Peyer's patch (tissue), 4 donors: ENCODE measurements at places on chromosomes 3 and 15. TPM values are rescaled to one million over a fixed set of nuclear protein-coding genes. Genes with fewer than 3 reads are reported as not detected.

Gene SLC6A20
- 88.3 TPM for total RNA-seq

GRCh38 chr15:50064673-50065072 is 54.4 kb downstream of the ATP8B4 start:
- H3K4me3 ChIP-seq: no peak overlapping the region
- DNase-seq: no peak
- H3K36me3 ChIP-seq: no peaks in the 10 kb centered on the region
- peaks cover 13% of the 10 kb centered on the region for H3K4me1 ChIP-seq

Gene GOLGA6L4
- total RNA-seq: 1.1 TPM

DNA sequence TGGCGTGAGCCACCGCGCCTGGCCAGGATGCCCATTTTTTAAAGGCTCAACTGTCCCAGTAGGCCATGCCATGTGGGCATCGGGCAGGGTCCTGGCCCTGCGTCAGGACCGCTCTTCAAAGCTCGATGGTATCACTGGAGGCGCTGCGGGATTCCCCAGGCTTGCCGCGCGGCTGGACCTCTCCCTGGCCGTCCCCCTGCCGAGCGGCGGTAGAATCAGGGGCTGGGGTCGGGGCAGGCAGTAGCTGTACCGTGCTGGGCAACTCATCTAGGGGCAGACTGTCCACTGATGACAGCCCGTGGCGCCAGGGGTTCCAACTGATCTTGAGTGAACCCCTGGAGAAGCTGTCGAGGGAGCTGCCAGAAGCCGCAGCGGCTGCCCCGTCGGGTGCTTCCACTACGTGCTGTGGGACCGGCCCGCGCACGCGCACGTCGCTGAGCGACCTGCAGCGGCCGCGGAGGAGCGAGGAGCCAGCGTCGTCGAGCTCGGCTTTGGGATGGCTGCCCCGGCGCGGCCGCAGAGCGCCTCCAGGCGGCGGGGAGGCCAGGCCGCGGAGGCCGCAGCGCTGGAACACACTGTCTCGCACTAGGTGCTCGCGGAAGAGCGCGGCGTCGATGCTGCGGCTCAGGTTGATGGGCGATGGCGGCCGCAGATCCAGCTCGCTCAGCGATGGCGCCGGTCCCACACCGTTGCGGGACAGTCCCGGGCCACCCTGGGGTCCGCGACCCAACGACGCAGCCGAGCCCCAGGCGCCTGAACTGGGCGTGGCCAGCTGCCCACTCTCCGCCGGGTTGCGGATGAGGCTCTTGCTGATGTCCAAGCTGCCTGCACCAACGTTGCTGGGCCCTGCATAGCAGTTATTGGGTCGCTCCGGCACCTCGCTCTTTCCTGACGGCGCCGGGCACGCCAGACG is 5.8 kb downstream of the PRRT3 start:
- no peaks in the 10 kb centered on the region for H3K27me3 ChIP-seq
- H3K4me1 ChIP-seq: peaks cover 3% of the 10 kb centered on the region
- peak overlapping the region; percentile 84 for H3K27ac ChIP-seq

Gene FOXL2
- not detected for total RNA-seq

Gene SNX22
- total RNA-seq: 13.2 TPM

GRCh38 chr15:70741107-70741531 is 22.2 kb downstream of the UACA start:
- no peak overlapping the region for H3K4me3 ChIP-seq
- peak; percentile 65 for DNase-seq
- H3K27ac ChIP-seq: peak overlapping the region; percentile 67
- no peaks in the 10 kb centered on the region for H3K36me3 ChIP-seq

- H3K36me3 ChIP-seq: no peaks in the 10 kb centered on the region
- no peaks in the 10 kb centered on the region for H3K4me1 ChIP-seq
- H3K27ac ChIP-seq: no peak overlapping the region
- H3K27me3 ChIP-seq: no peaks in the 10 kb centered on the region
Observed at GRCh38 chr3:105584003-105584790, 217.5 kb downstream of the ALCAM start.

- DNase-seq: no peak
- peaks cover 19% of the 10 kb centered on the region for H3K4me1 ChIP-seq
- H3K27me3 ChIP-seq: no peaks in the 10 kb centered on the region
- peak overlapping the region; percentile 75 for H3K4me3 ChIP-seq
- H3K27ac ChIP-seq: peak overlapping the region; percentile 92
- H3K36me3 ChIP-seq: no peaks in the 10 kb centered on the region
Observed at GRCh38 chr15:40471808-40472150, 995 bp downstream of the CHST14 start.

- H3K27ac ChIP-seq: no peak overlapping the region
- H3K36me3 ChIP-seq: no peaks in the 10 kb centered on the region
- DNase-seq: no peak
Observed at GRCh38 chr3:147915057-147915456, 505.9 kb downstream of the ZIC1 start.

DNA sequence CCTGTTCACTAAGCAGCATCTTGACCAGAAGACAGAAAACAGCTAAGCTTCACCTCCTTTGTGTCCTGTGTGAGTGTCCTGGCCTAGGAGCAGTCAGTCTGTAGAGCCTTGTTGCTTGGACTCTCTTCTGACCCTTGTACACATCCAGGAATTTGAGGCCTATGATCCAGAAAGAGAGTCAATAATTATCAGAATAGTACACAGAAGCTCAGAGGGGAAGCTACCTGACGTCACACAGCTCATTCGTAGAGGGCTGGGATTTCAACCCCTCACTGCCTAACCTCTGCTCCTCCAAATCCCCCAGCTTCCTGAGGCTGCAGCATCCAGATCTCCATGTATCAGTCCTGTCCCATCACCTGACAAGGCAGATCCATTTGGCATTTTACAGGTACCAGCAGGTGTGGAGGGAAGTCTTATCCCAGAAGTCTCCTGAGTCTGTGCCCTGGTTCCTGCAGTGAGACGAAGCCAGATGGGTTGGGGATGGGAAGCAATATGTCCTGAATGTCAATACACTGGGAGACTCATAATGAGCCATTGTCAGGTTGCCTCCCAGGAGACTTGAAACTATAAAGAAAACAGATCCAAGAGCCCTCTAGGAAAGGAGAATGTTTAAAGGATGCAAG is 203.1 kb downstream of the MINAR1 start:
- H3K36me3 ChIP-seq: no peaks in the 10 kb centered on the region
- H3K4me3 ChIP-seq: no peak overlapping the region
- no peak overlapping the region for H3K27ac ChIP-seq
- no peaks in the 10 kb centered on the region for H3K4me1 ChIP-seq

Gene GPR62
- total RNA-seq: not detected

- peak overlapping the region; percentile 67 for H3K27ac ChIP-seq
- peak; percentile 26 for DNase-seq
- no peaks in the 10 kb centered on the region for H3K36me3 ChIP-seq
- H3K4me1 ChIP-seq: no peaks in the 10 kb centered on the region
- H3K4me3 ChIP-seq: no peak overlapping the region
Observed at GRCh38 chr3:66302288-66302687, 81.5 kb downstream of the SLC25A26 start.

DNA sequence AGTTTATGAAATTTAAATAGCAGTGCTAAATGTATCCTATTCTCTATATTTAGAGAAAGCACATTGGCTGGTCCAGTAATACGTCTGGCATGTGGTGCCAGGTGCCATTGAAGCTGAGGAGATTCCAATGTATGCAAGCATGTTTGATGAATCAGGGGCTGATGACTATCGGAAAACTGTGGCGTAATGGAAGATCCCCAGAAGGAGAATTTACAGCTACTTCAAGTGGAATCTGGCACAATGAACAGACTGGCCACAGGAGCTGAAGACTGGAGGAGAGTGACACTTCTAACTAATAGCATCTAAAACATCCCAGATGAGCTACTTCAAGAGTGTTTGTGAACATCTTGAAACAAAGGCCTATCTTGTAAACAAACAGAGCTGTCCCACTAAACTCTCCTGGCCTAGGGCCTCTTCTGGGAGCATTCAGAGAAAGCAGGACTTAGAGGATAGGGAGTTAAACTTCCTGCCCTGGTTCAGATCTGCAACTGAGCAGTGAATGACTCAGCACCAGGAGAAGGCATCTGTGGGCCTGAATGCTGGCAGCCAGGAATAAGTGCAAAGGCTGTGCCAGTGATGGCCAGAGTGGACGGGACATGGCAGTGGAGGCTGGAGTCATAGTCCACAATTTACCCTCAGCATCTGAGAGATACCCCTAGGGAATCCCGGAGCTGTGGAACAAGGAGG is 15.2 kb upstream of the ACTC1 start:
- H3K27ac ChIP-seq: no peak overlapping the region
- DNase-seq: no peak
- H3K4me1 ChIP-seq: no peaks in the 10 kb centered on the region
- no peak overlapping the region for H3K4me3 ChIP-seq
- no peaks in the 10 kb centered on the region for H3K36me3 ChIP-seq
- no peaks in the 10 kb centered on the region for H3K27me3 ChIP-seq

Gene RETNLB
- 10.2 TPM for total RNA-seq

DNA sequence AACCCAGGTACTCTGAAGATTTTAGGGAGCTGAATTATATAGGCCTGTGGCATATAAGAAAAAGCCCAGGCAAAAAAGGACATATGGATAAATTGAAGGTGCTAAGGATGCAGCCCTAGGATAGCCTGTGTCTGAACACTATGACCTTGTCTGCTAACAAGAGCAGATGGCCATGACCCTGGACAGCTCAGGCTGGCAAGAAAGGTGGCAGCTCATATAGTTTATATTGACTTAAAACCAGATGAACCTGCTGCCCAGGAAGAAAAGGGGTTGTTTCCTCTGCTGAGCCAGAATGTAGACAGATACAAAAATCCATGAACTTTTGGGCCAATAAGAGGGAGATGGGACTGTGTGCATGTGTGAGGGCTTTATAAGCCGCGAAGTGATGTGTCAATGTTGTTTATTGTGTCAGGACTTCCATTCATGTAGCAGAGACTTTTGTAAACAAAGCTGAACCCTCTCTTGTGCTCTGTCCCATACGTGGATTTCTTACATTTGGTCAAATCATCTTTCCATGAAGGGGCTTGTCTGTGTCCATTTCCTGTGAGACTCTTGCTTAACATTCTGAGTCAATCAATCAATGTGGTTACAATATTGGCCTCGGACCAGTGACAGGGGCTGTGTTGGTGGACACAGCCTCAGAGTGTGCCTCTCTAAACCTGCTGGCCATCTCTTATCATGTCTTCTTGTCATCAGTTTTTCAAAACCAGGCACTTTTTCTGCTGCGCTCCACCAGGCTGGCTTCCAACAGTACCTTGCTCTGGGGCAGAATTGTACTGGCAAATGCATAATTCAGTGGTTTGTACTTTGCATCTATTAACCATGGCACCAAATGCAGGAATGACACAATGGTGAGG is 321.2 kb downstream of the WDR72 start:
- no peaks in the 10 kb centered on the region for H3K4me1 ChIP-seq
- DNase-seq: no peak

Gene GOLGA6L9
- 7.5 TPM for total RNA-seq

GRCh38 chr3:127785711-127786265 is 36.5 kb downstream of the MGLL start:
- H3K27me3 ChIP-seq: no peaks in the 10 kb centered on the region
- H3K4me3 ChIP-seq: no peak overlapping the region
- H3K27ac ChIP-seq: peak overlapping the region; percentile 62
- H3K4me1 ChIP-seq: peaks cover 61% of the 10 kb centered on the region
- no peak for DNase-seq

- H3K27me3 ChIP-seq: no peaks in the 10 kb centered on the region
- no peak overlapping the region for H3K4me3 ChIP-seq
- no peak overlapping the region for H3K27ac ChIP-seq
- no peaks in the 10 kb centered on the region for H3K4me1 ChIP-seq
Observed at GRCh38 chr3:68943753-68944500, 11.6 kb upstream of the TAFA4 start.

DNA sequence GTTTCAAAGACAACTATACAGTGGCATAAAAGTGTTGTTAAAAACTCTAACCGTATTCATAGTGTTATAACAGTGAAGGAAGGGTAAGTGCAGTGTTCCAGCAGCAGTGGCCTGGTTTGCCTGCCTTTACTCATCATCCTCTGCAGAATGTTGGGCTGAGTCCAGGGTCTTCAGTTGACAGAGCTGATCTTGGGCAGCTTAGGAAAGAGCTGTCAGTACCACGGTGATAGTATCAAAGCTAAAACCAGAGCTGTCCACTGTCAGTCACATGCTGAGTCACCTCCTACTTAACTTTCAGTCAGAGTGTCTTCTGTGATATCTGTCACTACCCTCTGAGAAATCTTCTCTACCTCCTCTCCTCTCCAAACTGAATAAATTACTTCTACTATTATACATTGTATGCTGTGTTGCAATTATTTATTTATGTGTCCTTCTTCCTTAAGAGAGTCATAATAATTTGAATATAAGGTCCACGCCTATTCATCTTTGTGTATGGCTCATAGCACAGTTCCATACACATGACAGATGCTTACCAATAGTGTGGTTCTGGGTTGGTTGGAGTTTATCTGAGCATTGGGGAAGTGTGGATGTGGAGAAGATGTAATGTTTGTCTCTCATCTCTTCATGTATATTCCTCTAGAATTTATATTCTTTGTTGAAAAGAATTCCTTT is 242.1 kb downstream of the ZIC1 start:
- no peak overlapping the region for H3K27ac ChIP-seq
- no peaks in the 10 kb centered on the region for H3K36me3 ChIP-seq
- DNase-seq: no peak

Gene APOD
- 41.3 TPM for total RNA-seq

Gene GSK3B
- total RNA-seq: 41.3 TPM

DNA sequence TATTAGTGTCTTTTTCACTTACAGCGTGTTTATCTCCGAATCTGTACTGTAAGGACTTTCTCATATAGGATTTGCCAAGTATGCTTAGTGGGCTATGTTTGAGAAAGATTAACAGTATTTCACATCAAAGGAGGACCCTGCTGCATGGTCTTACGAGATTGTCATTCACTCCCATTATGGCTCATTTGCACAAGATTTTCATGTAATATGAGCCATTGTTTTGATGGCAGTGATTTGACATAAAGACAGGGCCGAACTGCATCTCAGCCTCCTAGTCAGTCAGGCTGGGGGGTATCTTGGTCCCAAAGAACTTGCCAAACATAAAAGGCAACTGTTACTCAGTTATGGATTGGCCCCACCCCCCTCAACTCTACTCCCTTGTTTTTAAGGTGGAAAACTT is 205.9 kb downstream of the ZIC1 start:
- no peak overlapping the region for H3K27ac ChIP-seq
- H3K4me1 ChIP-seq: no peaks in the 10 kb centered on the region
- no peak for DNase-seq
- H3K27me3 ChIP-seq: no peaks in the 10 kb centered on the region
- H3K36me3 ChIP-seq: no peaks in the 10 kb centered on the region
- H3K4me3 ChIP-seq: no peak overlapping the region

Gene RFTN1
- total RNA-seq: 135 TPM

Gene TRAK1
- 283 TPM for total RNA-seq
